ENCODE measurements at places on chromosomes 4 and X.

DNA sequence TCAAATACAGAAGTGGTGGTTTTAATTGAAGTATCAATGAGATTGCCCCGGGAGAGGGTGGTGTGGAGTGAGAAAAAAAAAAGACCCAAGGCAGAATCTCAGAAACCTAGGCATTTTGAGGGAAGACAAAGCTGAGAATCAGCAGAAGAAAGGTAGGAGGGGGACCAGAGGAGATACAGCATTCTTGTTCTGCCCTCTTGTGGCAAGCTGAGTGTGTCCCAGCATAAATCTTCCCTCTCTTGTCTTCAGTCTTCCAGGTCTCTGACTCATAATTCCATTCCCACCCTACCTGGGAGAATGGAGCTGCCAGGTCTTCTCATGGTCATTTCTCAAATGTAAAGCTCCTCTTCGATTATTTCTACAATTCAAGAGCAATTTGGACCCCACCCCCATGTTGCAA, 32.7 kb upstream of the MAGED1 start:
- DNase-seq = no peak

GRCh38 chr4:7770224-7771050, 169.2 kb downstream of the AFAP1 start:
- peak; percentile 13 for DNase-seq

DNA sequence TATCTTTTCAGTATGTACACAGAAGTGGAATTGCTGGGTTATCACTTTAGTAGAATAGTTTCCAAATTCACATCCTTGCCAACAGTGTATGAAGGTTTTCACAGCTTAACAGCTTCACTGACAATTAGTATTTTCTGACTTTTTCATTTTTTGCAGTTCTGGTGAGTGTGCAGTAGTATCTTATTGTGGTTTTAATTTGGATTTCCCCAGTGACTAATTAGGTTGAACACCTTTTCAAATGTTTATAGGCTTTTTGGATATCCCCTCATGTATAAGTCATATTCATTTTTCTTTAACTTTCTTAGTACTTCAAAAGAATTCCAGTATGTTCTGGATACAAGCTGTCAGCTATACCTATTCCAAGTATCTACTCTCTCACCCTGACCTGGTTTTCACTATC, 37.1 kb downstream of the BRCC3 start:
- no peak for DNase-seq

GRCh38 chrX:71475785-71476540, 56.9 kb upstream of the OGT start:
- no peak for DNase-seq

GRCh38 chr4:14096396-14096965, 469.0 kb upstream of the BOD1L1 start:
- no peak for DNase-seq

GRCh38 chr4:133839326-133839725, 362.3 kb downstream of the PABPC4L start:
- no peak for DNase-seq

GRCh38 chr4:94828882-94829281, 71.1 kb downstream of the BMPR1B start:
- DNase-seq = no peak

GRCh38 chr4:91057871-91058270, 930.7 kb downstream of the CCSER1 start:
- DNase-seq = no peak

GRCh38 chr4:57055886-57056285, 54.3 kb downstream of the IGFBP7 start:
- DNase-seq = no peak

DNA sequence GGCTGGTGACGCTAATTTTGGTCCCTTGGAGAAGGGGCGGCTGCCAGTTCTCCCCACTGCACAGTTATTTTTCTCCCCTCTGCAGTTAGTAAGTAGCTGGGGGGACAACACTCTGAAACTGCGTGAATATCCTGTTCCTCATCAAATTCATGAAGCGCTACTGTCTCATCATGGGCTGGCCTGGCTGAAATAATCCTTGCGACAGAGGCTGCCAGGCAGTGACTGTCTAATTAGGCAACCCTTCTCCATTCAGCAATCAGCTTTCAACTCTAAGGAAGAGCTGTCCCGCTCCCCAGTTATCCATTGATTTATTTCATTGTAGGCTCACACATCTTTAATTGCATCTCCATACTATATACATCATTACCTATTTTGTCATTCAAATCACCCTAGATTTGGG, 8.2 kb downstream of the SH3TC1 start:
- DNase-seq = no peak

DNA sequence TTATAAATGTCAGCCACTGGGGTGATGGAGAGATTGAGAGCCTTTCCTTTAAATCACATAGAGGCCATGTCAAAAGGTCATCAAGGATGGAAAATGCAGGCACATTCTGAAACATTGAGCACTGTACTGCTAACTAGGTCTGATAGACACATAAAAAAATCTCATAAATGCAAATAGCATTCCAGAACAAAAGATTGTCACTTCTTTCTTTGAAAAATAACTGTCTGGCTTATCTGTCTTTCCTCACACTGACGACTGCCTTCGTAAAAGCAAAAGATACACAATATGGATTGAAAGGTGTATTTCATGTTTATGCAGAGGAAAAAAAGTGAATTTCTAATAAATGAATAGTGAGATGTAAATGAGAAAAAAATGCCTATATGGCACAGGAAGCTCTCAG, 59.9 kb downstream of the PABPC4L start:
- no peak for DNase-seq

DNA sequence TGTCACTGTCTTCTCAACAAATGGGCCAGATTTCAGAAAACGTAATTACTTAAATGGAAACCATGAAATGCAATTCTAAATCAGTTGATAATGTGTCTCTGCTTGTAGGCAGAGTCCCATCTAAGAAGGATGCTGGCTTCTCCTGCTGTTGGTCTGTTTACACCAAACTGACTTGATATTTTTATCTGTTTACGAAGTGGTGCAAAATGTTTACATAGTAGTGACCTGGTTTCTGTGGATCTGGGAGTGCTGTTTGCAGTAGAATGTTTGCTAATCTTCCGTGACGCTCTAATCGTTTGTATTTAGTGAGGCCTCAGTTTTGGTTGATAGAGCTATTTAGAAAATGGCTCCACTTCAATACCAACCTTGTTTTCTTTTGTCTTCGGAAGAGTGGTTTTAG, 213.5 kb downstream of the VEGFC start:
- DNase-seq = no peak

GRCh38 chrX:9911487-9911886, 55.7 kb upstream of the CLDN34 start:
- no peak for DNase-seq

- no peak for DNase-seq
Observed at GRCh38 chr4:181147416-181147951, 1095.7 kb upstream of the TENM3 start.

DNA sequence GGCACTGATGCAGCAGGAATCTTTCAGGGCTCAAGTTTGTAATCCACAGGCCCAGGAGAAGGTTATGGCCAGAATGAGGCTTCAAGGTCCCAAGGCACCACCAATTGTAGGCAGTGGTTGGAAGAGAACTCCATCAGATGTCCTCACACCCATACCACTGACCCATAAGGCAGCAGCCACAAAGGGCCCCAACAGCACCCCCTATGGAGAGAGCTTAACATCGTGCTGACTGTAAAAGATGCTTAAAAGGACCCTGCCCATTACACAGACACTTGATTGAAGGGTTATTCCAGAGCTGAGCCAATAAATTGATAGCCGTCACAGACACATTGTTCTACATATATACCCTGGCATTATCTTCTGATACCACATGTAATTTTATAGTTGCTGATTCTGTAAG, 113.7 kb downstream of the SOWAHB start:
- no peak for DNase-seq

GRCh38 chrX:152861116-152861515, 30.3 kb downstream of the NSDHL start:
- DNase-seq = no peak

- DNase-seq = no peak
Observed at GRCh38 chr4:84740057-84740456, 157.1 kb downstream of the CDS1 start.

Data from CD4-positive, alpha-beta T cell treated with Interleukin-6 at 100 ng/mL for 8 hours (primary cell).